Tongue (tissue), 3 donors: ENCODE measurements at places on chromosomes 16 and 17. TPM values are rescaled to one million over a fixed set of nuclear protein-coding genes. Genes with fewer than 3 reads are reported as not detected.

TBC1D3B gene
- total RNA-seq = 3.3 TPM

SLC52A1 gene
- not detected for total RNA-seq

PARD6A gene
- 2.2 TPM for total RNA-seq

ABCC12 gene
- total RNA-seq = not detected

SOX9 gene
- 14.6 TPM for total RNA-seq

MYH2 gene
- total RNA-seq = 1,036 TPM

SLC5A11 gene
- not detected for total RNA-seq

COX6A2 gene
- total RNA-seq = 63.5 TPM

TBX2 gene
- total RNA-seq = 10.5 TPM

KRTAP4-5 gene
- not detected for total RNA-seq

DNA sequence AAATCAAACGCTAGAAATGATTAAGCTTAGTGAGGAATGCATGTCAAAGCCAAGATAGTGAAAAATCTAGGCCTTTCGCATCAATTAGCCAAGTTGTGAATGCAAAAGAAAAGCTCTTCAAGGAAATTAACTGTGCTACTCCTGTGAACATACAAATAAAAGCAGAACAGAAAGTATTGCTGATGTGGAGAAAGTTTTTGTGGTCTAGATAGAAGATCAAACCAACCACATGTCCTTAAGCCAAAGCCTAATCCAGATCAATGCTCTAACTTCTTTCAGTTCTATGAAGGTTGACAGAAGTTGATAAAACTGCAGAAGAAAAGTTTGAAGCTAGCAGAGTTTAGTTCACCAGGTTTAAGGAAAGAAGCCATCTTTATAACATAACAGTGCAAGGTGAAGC is 1044.6 kb downstream of the CDH11 start:
- DNase-seq = no peak

DNA sequence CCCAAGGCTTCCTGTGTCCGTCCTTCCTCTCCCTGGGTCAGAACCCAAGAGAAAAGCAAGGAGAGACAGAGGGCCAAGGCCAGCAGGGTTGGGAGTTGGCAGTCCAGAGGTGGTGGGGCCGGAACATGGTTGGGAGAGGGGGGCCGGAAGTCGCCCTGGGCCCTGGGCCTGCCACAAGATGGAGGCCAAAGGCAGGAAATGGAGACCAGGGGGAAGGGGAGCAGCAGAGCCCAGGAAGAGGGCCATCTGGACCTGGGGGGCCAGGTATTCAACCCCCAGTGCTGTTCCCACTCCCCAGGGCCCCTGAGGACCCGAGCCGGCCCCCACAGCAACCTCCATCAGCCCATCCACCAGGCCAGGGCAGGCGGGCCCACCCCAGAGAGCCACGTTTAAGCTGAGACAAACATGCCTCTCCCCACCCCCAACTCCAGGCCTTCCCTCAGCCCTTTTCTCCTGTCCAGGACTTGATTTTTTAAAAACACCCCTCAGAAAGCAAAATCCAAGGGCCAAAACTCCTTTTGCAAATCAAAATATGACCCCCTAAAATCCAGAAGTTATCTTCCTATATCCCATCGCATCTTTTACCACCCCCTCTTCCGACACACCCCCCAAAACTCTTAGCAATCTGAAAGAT is 4.4 kb upstream of the BCL6B start:
- DNase-seq = no peak

- no peak for DNase-seq
These were observed 16.4 kb downstream of the CDYL2 start for GRCh38 chr16:80788027-80788426.

- no peak for DNase-seq
These were observed 3.1 kb downstream of the ITPRIPL2 start for GRCh38 chr16:19116711-19117449.

- DNase-seq = no peak
These were observed 191.8 kb downstream of the PRKCA start for GRCh38 chr17:66494023-66494803.

DNA sequence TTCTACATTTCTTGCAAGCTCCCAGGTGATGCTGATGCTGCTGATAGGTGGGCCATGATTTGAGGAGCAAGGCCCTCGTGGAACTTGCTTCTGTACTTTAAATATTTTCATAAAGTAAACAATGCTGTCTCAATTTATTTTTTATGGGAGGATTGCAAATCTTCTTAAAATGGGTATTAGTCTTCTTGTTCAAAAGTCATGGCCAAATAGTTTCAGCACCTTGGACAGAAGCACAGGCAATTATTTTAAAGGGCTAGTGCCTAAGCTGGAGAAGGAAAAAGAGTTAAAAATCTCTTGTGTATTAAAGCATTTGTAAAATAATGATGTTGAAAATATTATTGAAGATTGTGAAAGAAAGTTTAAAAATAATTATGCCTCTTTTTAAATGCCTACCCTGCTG is 50.5 kb downstream of the GPR139 start:
- DNase-seq = peak; percentile 59

- no peak for DNase-seq
These were observed 594 bp upstream of the TGFB1I1 start for GRCh38 chr16:31471241-31471874.

- no peak for DNase-seq
These were observed 25.3 kb downstream of the MBTPS1 start for GRCh38 chr16:84091460-84091859.

- no peak for DNase-seq
These were observed 17.0 kb downstream of the VWA3A start for GRCh38 chr16:22109258-22109898.

DNA sequence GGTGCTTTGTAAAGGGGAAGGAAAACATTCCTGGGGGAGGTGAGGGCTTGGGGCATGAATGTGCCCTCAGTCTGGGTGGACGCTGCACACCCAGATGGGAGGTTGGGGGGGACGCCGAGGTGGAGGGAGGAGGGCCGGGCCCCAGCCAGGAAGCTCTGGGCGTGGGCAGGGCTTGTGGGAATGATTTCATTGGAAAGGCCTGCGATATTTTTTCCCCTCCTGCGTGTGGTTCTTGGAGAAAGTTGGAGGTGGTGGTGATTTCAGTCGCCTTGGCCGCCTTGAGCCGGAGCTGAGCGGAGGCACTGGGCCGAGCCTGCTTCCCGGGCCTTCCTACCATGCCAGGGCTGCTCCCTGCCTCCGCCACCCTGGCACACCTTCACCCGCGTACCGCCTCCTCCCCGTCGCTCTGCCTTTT is 26.4 kb upstream of the CLEC18A start:
- peak; percentile 75 for DNase-seq

DNA sequence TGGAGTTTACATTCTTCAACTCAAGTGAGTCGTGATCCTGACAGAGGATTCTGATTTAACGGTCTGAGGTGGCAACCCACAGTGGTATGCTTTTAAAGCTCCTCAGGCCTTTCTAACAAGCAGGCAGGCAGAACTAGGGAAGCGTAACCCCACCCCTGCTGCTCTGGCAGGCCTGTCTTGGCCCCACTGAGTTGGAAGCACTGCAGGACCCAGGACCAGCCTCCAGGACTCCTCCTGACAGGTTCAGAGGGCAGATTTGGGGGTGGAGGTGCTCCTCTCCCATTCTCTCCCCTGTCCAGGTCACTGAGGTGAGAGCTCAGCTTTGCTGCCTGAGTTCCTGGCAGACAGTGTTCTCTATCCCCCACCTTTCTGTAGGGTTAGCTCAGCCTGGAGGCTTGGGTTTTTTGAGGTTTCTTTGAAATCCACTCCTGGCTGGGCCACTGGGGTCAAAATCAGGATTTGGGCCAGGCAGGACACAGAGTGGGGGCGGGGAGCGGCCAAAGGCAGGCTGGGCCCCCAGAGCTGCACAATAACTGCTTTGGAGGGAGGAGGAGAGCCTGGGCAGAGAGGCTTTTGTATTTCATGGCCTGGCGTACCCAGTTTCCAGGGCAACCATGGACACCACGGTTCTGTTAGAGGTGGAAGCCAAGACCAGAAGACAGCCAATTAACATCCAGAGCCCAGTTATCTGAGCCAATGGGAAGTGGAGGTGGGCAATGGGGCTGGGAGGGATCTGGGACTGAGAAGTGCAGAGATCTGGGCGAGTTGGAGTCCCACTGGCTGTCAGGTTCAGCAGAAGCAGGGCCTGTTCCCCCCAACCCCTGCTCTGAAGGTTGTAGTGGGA is 9.5 kb downstream of the MRPL27 start:
- DNase-seq = peak; percentile 69

- DNase-seq = peak; percentile 100
These were observed at the start of gene CAVIN1 for GRCh38 chr17:42422958-42423712. Gene CAVIN1, minus strand, starts transcription at chr17:42423256. Its CDS starts 159 bp downstream, at chr17:42423097.
